ENCODE measurements at places on chromosomes 1 and 21. TPM values are rescaled to one million over a fixed set of nuclear protein-coding genes. Genes with fewer than 3 reads are reported as not detected.

DNA sequence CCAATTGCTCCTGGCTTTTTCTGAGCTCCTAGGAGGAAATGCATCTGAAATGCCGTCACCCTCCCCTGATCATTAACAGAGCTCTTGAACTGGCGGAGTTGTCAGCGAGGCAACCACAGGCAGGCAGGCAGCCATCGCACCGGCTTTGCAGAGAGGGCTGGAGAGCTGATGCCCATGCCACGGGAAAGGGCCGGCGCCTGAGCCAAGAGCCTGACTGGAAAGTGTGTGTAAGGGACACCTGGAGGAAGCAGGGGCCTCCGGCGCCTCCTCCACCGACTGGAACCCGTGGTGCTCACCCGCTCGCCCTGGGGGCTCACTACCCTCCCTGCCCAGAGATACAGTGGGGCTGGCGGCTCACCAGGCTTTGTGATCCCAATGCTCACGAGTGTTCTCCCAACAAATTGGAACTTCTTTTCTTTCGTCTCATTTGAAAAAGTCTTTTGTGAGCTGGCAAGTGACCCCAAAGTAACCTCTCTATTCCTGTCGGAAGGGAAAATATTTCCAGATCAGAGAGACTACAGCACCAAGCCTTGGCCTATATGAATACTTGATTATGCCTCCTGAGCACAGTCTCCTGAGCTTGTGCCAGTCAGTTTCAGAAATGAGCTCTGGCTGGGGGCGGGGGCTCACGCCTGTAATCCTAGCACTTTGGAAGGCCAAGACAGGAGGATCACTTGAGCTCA, 97.7 kb upstream of the SLC25A33 start:
- ATAC-seq = no peak

DNA sequence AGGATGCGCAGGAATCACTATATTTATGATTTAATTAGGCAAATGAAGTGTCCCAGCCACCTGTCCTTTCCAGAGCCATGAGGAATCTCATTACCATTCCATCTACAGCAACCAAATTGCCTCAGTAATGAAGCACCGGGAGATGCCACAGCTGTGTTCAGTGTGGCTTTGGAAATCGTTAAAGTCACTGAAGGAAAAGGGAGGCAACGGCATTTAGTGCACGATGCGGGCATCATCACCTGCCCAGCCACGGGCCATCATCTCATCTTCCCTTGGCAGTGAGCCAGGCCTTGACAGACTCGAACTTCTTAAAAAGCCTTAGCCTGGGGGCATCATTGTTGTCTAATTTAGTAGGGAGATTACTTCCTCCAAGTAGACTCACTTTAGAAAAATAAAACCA, 67.8 kb downstream of the CNIH3 start:
- ATAC-seq = no peak

DNA sequence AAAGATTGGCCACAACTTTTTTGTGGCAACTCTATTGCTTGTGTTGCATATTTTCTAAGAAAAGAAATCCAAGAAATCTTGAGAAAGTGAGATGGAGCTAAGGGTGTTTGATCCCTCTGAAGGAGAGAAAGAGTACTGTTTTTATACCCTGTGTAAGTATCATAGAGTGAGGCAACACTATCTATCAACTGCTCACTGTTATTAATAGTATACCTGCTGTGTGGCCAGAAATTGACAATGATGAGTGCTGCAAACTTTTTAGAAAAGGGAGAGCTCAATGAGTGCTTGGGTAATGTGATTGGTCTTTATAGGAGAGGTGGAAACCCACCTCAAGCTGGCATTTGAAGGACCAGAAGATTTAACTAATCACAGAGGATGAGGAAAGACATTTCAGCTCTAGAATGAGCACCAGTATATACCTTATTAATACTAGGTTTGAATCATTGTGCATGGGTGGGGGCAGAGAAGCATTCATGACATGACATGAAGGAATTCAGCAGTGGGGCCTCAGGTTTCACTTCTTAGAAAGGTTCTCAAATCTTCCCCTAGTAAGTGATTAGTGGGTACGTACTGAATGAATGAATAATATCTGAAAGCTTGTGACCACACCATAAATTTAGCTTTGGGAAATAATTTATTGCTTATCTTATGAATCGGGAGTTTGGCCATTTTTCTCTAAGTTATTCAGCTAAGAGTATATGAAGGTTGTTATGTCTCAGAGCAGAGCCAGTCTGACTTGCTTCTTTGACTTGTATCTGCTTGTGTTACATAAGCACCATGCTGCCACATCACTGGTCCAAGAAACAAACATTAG, 169.2 kb upstream of the SGIP1 start:
- peak; percentile 65 for ATAC-seq

DNA sequence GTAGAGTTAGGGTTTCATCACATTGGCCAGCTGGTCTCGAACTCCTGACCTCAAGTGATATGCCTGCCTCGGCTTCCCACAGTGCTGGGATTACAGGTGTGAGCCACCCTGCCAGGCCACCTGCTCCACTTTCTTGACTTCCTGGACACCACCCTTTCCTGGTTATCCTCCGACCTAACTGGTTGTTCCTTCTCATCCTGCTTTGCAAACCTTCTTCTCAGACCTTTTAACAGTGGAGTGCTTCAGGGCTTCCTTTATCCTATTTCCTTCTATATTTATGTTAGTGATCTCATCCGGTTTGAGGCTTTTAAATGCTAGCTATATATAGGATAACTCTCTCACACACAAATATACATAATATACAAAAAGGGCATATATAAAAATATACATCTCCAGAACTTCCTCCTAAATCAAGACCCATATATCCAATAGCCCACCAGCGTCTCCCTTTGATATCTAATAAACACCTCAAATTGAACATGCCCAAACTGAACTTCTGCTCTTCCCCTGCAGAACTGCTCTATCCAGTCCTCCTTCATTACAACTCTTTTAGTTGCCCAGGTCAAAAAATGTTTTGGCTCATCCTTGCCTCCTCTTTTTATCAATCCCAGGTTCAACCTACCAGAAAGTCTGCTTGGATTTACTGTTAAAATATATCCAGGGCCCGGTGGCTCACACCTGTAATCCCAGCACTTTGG, 19.5 kb upstream of the UQCRHL start:
- ATAC-seq = no peak

GRCh38 chr1:113657126-113657525, 102.2 kb downstream of the PHTF1 start:
- no peak for ATAC-seq

GRCh38 chr1:31644560-31645273, at the start of gene PEF1:
TSS of gene PEF1 (minus strand) at chr1:31644876. CDS start at chr1:31644864, 12 bp downstream.
- peak; percentile 95 for ATAC-seq

- peak; percentile 65 for ATAC-seq
Measured at GRCh38 chr21:42413500-42413899, 9.8 kb downstream of the UBASH3A start.

GRCh38 chr1:203447151-203447550, 28.5 kb upstream of the PRELP start:
- ATAC-seq = no peak

TRPM2 gene
- 10.7 TPM for total RNA-seq

DNA sequence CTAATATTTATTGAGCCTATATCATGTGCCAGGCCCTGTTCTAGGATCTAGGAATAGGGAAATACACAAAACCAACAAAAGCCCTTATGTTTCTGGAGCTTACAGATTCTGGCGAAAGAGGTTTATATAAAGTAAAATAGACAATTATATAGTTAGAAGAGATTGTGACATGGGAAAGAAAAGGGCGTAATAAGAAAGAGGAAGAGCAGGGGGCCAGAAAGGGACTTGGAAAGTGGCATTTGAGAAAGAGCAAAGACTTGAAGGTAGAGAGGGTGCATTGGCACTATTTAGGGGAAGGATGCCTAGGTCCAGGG, 322.5 kb upstream of the FAM78B start:
- no peak for ATAC-seq

- ATAC-seq = peak; percentile 68
Measured at GRCh38 chr1:161721738-161722343, 497 bp downstream of the FCRLB start.

DNA sequence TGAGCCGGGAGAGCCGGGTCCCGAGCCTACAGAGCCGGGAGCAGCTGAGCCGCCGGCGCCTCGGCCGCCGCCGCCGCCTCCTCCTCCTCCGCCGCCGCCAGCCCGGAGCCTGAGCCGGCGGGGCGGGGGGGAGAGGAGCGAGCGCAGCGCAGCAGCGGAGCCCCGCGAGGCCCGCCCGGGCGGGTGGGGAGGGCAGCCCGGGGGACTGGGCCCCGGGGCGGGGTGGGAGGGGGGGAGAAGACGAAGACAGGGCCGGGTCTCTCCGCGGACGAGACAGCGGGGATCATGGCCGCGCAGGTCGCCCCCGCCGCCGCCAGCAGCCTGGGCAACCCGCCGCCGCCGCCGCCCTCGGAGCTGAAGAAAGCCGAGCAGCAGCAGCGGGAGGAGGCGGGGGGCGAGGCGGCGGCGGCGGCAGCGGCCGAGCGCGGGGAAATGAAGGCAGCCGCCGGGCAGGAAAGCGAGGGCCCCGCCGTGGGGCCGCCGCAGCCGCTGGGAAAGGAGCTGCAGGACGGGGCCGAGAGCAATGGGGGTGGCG, 371 bp downstream of the ARID1A start:
- no peak for ATAC-seq

DNA sequence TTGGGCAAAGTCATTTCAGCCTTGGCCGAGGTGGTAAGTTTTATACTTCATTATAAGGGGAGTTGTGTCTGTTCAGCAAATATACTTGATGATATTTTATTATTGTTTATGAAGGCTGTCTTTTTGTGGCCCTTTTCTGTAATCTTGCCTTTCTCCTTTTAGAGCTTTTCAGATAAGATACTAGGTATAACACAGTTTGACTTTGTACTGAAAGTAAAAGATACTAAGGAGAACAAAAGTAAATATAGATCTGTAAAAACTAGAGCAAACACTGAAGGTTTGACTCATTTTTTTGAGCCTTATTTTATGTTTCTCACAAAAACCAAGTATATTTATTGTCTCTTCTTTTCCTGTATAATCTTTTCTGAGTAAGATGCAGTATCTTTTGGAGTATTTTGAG, 61.9 kb downstream of the KIF1B start:
- no peak for ATAC-seq

- ATAC-seq = no peak
Measured at GRCh38 chr1:14373081-14373758, 225.3 kb upstream of the KAZN start.

DNA sequence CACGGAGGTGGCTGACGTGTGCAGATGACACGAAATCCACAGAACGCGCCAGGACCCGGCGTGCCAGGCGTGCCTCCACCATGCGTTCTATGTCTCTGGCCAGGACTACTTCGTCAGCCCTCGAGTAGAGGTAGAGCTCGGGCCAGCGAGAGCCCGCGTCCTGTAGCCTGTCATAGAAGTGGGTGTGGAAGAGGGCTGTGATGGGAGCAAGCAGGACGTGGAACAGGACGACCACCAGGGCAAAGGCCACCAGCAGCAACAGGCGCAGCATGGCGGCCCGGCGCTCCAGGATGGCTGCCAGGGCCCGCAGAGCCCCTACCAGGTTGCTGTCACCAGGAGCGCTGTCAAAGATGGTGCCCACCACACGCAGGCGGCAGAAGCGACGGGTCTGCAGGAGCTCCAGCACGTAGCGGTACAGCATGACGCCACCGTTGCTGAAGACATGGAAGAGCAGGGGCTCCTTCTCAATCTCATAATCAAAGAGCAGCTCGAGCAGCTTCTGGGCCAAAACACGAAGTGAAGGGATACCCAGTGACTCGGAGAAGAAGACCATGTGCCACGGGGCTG, 19.6 kb downstream of the TMEM53 start:
- ATAC-seq = no peak

ELOA gene
- total RNA-seq = 30.1 TPM

DNA sequence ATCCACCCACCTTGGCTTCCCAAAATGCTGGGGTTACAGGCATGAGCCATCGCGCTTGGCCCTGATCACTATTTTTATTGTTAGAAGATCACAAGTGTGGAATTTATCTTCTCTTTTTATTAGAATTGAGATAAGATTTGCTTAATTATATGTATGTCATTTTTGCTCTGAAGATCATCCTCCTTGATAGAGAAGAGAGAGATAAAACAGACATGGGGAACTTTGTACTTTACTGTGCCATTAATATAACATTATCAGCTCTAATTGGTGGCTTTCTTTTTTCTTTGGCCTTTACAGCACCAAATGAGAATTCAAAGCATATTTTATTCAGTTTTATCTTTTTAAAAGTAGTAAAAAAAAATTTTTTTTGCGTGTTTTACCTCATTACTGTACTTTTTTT, 46.8 kb downstream of the SCP2 start:
- no peak for ATAC-seq

OBSCN gene
- 10.8 TPM for total RNA-seq

ZNF695 gene
- 0.58 TPM for total RNA-seq

DNA sequence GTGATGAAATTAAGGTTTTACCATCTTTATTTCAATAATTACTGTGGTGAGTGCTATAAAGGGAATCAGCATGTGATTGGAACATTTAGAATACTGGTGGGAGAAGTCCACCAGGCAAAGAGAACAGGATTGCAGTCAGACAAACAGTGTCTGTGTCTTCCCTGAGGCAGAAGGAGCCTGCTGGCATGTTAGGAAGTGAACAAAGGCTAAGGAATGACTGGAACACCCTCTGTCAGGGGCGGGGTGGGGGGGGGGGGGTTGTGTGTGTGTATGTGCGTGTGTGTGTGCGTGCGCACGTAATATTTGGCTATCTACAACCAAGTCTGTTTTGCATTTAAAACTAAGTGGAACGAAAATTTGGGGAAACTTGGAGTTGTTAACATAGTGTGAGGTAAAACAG, 30.2 kb downstream of the SRRM1 start:
- no peak for ATAC-seq

DNA sequence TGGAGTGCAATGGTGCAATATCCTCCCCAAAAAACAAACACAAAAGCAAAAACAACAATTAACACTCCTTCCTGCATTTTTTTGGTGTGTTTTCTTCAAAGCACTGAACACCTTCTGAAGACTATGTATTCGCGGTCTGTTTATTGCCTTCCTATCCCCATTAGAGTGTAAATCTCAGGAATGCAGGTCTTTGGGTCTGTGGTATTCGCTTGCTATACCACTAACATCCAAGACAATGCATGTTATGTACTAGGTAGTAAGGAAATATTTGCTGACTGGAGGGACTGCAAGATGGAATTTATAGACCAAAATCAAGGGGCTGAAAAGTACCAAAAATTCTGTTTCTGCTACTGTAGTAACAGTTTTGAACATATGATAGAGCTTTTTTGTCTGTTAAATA, 299.4 kb downstream of the RYR2 start:
- ATAC-seq = no peak

DNA sequence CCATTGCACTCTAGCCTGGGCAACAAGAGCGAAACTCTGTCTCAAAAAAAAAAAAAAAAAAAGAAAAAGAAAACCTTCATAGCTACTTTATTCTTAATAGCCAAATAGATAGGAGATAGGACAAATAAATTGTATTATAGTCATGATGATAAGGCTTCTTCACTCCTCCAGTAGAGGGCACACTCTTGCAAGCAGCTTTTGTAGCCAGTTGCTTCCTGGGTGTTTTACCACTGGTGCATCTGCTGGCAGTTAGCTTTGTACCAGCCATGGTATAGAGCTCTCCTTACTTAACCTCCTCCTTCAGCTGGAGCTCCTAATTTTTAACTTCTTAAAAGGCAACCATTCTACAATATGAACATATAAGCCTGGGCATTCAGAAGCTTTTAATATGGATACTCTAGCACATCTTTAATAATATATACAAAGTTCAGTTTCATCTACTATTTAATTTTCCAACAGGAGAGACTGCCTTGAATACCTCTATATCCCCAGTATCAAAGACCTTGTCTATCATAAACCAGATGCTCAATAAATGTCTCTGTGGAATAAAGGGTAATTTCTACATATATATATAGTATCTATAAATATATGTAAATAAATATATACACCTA, 35.8 kb downstream of the EVI5 start:
- peak; percentile 46 for ATAC-seq

GRCh38 chr1:151585622-151586021, 26.2 kb upstream of the SNX27 start:
- ATAC-seq = no peak

GRCh38 chr1:159177272-159177907, 6.0 kb downstream of the CADM3 start:
- ATAC-seq = no peak
